Pulmonary artery endothelial cell (primary cell): ENCODE measurements at places on chromosomes 4 and X. TPM values are rescaled to one million over a fixed set of nuclear protein-coding genes. Genes with fewer than 3 reads are reported as not detected.
A peak's percentile ranks its signal among the peaks of the same experiment; 100 is the strongest.

Gene AFM
- not detected in 2 replicates for total RNA-seq

DNA sequence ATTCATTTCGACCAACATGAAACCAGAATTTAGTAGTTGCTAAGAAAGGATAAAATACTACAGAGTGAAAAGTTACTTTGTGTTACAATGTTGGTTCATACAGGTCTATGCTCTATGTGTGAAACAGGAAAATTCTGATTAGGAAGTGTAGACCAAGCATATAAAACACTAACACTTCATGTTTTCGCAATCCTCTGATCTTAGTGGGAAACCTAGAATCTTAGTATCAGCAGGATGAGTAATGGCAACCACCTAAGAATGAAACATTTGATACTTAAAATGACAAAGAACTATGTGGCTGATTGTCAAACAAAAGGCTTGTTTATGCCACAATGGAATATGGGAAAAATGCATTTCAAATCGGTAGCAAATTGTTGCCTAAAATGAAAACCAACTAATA, 116.1 kb downstream of the AMMECR1 start:
- no peak for DNase-seq

DNA sequence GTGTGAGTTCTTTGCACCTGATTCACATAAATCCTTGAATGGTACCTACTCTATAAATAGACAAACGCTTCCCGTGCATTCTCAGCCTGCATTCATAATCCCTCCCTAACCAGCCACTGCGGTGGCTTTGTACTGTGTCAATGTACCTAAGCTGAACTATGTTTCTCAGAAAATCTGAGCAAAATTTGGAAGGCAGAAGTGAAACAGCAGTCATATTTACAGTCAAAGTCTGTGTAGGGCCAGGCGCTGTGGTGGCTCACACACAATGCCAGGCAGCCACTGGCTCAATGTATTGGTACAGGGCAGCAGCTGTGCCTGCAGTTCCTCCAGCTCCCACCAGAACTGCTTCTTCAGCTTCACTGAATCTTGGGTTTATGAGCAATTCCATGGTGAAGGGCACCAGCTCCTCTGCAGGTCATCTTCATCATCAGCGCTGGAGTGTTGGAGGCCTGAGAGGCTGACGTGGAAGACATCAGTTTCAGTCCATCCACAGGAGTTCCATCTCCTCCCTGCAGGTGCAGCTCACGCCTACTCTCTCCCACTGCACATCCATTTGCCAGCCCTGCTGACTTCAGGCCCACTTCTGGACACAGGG, 32.3 kb upstream of the IRF2 start:
- DNase-seq: no peak

Gene DGAT2L6
- not detected in 2 replicates for total RNA-seq

Gene OTUD4
- total RNA-seq: 25.0 and 32.6 TPM in 2 replicates

- no peak for DNase-seq
Observed at GRCh38 chrX:137573324-137574101, 7.6 kb downstream of the ZIC3 start.

DNA sequence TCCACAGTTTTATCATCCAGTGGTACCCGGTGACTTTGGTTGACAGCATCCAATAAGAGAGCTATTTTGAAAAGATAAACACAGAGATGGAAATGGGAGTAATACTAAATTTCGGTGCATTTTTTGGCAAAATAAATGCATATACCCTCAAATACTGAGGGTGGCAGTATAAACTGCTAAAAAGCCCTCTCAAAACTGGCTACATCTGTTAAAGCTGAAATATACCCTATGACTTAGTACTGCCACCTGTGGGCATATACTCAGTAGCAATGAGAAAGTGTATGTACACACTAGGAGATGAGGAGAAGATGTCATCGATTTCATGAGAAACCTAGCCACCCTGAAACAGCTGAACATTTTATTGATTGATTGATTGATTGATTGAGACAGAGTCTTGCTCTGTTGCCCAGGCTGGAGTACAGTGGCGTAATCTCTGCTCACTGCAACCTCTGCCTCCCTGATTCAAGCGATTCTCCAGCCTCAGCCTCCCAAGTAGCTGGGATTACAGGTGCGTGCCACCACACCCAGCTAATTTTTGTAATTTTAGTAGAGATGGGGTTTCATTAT, 12.2 kb upstream of the TMEM128 start:
- DNase-seq: peak; percentile 60

DNA sequence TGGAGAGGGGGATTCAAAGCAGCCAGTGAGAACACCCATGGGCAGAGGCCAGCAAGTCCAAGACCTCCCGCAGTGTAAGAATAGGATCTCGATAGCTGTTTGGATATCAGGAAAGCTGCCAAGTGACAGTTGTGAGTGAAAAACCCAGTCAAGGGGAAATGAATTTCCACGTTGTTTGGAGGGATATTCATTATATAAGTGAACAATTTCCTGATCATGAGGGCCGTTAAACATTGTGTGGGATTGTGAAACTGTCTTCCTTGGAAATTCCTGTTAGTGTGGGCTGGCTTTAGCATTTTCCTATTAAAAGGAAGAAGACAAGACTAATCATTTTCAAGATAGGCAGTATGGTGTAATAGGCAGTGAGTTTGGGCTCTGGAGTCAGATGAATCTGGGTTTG, 15.0 kb downstream of the CLDN2 start:
- no peak for DNase-seq

DNA sequence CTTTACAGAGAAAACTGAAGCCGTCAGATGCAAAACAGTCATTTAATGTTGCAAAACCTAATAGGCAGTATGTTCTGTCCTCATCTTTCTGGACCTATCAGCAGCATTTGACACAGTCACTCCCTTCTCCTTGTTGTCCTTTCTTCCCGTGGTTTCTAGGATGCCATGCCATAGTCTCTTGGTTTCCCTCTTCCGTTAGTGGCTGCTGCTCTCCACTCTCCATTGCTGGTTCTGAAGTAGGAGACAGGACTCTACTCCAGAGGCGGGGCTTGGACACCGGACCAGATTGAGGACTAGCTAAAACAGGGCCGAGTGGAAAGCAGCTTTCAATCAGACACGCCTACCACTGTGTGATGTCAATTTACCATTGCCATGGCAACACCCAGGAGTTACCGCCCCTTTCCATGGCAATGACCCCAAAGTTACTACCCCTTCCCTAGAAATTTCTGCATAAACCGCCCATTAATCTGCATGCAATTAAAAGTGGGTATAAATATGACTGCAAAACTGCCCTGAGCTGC, 88.8 kb upstream of the CCDC160 start:
- DNase-seq: no peak

GRCh38 chr4:56940971-56941370, 33.3 kb downstream of the REST start:
- no peak for DNase-seq

DNA sequence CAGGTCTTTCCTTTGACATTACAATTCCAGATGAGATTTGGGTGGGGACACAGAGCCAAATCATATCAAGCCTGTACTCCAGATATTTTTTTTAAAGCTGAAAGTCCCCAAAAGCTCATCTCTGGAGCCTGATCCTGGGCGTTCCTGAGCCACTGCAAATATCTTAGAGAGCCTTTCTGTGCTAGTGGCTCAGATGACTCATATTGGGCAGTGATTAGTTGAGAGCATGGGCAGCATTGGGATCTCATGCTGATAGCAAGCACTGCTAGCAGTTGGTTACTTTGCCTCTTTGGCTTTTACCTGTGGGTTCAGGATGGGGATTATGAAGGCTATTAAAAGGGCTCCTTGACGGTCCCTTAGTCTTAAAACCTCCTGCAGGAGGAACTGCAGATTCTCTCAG, 51.4 kb upstream of the SCRG1 start:
- no peak for DNase-seq

Gene GLOD5
- not detected in 2 replicates for total RNA-seq

DNA sequence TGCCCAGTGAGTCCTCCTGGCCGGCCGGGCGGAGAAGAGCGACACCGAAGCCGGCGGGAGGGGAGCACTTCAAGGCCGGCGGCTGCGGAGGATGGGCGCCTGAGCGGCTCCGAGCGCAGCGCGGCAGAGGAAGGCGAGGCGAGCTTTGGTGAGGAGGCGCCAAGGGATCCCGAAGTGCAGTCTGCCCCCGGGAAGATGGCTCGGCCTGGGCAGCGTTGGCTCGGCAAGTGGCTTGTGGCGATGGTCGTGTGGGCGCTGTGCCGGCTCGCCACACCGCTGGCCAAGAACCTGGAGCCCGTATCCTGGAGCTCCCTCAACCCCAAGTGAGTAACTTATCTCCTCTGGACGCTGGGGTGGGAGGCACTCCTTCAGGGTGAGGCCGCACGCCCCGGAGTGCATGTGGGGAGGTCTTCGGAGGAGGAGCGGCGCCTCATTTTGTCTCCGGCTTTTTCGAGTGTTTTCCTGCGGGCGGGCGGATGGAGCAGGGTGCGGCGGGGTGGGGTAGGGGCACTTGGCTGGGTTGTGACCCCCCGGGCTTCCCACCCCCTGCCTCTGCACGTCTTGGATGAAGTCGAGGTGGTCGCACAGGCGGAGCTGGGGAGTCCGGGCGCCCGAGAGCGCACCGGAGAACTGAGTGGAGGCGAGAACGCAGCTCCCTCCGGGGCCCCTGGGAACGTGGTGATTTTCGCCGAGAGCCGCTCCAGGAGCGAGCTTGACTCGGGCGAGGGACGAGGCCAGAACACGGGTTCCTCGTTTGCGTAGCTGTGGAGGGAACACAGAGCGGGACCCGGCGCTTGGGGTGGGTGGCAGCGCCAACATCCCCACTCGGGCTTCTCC, 979 bp downstream of the EFNB1 start:
- DNase-seq: no peak

- DNase-seq: no peak
Observed at GRCh38 chr4:35461931-35462659, 782.2 kb downstream of the ARAP2 start.

Gene CXorf49
- total RNA-seq: not detected in 2 replicates

- no peak for DNase-seq
Observed at GRCh38 chrX:17409566-17410290, 34.7 kb downstream of the NHS start.

DNA sequence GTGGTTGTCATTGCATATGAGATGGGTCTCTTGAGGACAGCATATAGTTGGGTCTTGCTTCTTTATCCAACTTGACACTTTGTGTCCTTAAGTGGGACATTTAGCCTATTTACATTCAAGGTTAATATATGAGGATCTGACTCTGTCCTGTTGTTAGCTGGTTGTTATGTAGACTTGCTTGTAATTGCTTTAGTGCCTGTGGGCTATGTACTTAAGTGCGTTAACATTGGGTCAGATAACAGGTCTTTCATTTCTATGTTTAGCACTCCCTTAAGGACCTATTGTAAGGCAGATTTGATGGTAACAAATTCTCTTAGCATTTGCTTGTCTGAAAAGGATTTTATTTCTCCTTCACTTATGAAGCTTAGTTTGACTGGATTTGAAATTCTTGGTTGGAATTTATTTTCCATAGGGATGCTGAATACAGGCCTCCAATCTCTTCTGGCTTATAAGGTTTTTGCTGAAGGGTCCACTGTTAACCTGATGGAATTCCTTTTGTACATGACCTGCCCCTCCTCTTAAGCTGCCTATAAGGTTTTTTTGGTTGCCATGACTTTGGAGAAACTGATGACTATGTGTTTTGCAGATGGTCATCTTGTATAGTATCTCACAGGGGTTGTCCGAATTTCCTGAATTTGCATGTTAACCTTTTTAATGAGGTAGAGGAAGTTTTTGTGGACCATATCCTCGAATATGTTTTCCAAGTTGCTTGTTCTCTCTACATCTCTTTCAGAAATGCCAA, 162.0 kb downstream of the NKX6-1 start:
- no peak for DNase-seq

- DNase-seq: no peak
Observed at GRCh38 chrX:113222305-113222704, 381.7 kb upstream of the AMOT start.

Gene SSX2B
- not detected in 2 replicates for total RNA-seq

Gene OTUD6A
- total RNA-seq: not detected in 2 replicates
